ENCODE measurements at places on chromosomes 7 and 10.

DNA sequence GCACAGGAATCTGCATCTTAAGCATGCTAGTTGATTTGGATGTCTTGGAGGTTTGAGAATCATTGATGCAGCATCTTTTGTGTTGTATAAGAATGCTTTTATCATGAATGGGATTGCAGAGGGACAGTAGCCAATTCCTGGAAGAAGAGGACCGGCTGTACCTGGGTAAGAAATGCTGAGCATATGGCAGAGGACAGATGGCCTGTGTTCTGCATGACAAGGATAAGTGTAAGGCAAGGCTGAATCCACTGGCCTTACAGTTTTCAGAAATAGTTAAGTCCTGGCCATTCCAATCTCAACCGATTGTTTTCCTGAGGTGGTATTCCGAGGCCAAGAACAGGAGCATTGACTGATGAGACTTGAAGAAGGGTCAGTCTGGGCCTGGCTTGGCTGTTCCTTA is 24.4 kb upstream of the KBTBD2 start:
- no peak for DNase-seq

GRCh38 chr10:14474656-14475055 is 143.9 kb upstream of the FRMD4A start:
- DNase-seq = no peak

DNA sequence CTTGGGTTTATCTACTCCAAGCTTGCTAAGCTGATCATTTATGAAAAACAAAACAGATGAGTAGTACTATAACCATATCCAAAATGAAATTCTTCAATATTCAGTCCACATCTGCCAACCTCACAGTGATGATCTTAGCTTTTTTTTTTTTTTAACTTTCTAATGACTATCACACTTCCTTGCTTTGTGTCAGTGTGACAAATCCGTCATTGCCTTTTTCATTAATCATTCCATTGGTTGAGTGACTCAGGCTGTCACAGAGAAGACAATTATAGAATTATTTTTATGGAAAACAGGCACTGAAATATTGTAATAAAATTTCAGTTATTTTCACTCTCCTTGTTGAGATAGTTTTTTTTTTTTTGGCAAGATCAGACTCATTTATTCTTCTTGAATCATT is 70.7 kb downstream of the CPVL start:
- DNase-seq = no peak

- DNase-seq = no peak
These were observed 27.9 kb downstream of the CNNM2 start for GRCh38 chr10:102945962-102946361.

DNA sequence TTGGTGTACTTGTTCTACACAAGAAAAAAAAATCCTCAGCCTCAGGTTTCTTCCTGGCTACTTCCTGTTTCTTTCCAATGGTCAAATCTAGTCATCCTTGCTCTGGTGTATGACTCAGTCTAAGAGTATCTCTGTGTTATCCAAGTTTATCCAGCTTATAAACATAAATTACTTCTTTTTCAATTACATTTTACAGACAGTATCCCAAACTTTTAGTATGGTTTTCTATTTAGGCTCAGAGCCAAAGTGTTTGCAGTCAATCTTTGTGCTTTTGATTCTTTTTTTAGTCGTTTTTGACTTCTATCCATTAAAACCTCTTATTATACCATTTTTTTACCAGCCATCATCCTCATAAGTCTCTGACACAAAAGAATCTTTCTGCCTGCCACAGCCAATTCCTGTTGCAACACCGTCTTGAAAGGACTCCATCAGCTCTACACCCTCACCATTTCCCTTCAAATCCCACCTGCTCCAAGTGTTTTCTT is 294.6 kb downstream of the PTEN start:
- DNase-seq = no peak

GRCh38 chr7:130147710-130148325 is 57.4 kb downstream of the TMEM209 start:
- DNase-seq = no peak

GRCh38 chr7:151454932-151455530 is 15.1 kb upstream of the CRYGN start:
- no peak for DNase-seq

- no peak for DNase-seq
These were observed 64.8 kb upstream of the VIPR2 start for GRCh38 chr7:159209429-159209828.

DNA sequence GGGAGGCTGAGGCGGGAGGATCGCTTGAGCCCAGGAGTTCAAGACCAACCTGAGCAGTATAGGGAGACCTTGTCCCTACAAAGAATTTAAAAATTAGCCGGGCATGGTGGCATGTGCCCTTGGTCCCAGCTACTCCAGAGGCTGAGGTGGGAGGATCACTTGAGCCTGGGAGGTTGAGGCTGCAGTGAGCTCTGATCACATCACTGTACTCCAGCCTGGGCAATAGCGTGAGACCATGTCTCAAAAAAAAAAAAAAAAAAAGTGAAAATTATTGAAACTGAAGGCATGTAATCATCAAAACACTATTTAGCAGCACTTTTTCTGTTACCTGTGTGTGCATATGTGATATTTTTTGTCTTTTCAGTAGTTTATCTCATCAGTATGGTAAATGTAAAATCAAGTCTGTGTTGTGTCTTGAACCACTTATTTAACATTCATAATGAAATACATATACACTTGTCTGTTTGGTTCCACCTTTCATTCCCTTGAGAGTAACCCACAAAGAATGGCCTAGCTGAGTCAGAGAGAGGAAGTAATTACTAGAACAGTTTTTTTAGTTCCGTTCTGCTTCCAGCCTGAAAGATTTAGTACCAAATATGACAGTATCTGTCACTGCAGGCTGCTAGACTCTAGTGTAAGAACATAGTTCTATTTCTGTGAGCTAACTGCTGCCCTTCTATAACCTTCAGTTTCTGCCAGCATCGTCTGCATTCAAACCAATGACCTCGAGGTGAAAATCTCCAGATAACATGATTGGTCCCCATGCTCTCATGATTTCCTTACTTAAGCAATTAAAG is 68.6 kb downstream of the MMRN2 start:
- no peak for DNase-seq

GRCh38 chr7:50780436-50780835 is 2.3 kb downstream of the GRB10 start:
- DNase-seq = no peak

- no peak for DNase-seq
These were observed 7.8 kb upstream of the MRPS24 start for GRCh38 chr7:43876976-43877745.

DNA sequence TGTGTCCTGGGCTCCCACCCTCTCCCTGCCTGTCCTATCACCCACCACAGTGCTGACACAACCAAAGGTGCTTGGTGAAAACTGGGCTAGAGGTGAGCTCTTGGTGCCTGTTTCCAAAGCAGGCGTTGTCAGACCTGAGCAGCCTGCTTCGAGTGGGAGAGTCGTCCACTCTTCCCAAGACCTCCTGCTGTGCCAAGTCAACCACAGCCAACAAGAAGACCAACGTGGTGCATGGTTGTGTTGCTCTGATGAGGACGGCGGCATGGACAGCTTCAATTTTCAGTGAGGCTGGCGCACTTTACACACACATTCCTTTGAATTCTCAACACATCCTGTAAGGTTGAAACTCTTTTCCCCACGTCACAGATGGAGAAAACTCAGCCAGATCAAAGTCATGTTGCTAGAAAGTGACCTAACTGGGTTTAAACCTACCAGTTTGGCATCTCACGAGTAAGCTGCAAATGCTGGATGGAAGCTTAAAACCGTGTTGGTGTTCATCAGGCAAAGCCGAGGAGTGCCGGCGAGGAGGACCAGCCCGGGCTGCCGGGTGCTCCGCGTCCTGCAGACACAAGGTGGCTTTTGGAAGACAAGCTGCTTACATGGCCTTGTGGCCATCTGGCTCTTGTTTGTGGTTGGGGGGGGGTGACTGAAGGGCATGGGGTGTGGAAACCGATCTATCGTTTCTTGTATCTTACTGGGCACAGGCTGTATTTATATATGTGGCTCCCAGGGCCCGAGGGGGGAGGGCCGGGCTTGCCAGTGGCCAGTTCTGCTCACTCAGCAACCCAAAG is 39.3 kb downstream of the INSIG1 start:
- DNase-seq = no peak

DNA sequence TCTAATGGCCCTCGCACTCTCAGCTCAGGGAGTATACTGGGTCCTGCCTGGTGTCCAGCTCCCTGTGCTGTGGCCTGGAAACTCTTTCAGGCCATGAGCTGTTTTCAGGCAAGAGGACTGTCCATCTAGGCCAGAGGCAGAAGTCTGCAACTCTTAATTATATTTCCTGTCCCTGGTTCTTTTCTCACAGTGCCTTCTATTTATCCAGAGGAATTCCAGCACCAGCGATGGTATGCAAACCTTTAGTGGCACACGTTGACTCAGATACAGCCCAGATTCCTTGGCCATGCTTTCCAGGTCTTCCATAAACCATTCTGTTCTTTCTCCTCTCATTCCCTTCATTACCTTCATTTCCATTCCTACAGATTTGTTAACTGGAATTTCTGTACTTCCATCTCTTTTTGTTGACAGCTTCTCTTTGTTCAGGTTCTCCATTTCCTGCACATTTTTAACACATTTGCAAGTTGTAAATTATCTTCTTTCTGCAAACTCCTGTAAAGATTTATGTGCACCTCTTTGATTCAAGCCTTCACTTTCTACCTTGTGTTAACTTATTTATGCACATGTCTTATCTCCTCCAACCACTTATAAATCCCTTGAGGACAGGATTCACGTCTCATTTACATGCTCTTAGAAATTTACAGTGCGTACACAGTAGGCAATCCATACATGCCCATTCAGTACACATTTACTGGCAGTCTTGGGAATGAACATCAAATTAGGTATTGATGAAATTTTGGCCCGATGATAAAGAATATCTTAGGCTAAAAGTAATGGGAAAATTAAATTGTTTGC is 172.1 kb downstream of the CELF2 start:
- no peak for DNase-seq

- DNase-seq = peak; percentile 97
These were observed 344 bp upstream of the POLM start for GRCh38 chr7:44082541-44083207.

- no peak for DNase-seq
These were observed 500.4 kb downstream of the PTPRN2 start for GRCh38 chr7:158087196-158087595.

DNA sequence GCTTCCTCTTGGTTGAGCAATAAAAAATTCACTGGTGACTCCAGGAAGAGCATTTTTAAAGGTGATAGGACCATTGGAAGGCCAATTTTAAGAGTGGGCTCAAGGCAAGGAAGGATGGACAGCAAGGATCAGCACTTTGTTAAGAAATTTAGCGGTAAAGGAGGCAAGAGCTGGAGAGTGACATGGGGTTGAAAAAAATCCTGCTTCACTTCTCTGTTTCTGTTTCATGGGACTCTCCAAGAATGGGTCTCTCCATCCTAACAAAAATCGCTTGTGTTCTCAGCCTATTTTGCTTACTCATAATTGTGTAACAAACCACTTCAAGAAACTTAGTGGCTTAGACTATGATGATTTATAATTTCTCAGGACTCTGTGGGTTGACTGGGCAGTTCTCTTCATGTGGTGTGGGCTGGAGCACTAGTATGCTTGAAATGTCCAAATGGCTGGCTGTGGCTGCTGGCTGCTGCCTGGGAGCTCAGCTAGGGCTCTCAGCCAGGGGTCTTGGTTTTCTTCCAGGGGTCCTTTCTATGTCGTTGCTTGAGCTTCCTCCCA is 59.8 kb upstream of the ZNRF2 start:
- no peak for DNase-seq
